NCI-H1417 treated with DMSO at 0.1 percent for 48 hours (cell line): ENCODE measurements at places on chromosomes 5 and 9.
A peak's percentile ranks its signal among the peaks of the same experiment; 100 is the strongest.

DNA sequence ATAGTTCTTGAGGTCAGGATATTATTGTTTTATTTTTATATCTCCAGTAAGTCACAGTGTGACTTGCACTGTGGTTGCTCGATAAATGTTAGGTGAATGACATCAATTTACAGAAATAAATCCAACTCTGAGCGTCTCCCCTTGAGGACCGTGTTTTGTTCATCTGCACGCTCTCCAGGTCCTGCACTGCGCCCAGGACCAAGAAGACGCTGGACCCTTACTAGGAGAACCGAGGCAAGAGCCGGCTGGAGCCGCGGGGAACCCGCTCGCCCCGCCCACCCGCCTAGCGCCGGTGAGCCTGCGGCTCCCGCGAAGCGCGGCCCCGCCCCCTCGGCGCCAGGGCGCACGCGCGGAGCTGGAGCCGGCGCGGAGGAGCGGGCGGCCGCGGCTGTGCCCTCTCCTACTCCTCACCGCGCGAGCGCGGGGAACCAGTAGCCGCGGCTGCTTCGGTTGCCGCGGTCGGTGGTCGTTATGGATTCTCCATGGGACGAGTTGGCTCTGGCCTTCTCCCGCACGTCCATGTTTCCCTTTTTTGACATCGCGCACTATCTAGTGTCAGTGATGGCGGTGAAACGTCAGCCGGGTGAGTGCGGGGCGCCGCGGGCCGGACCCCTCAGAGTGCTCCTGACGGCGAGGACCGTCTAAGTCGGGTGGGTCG lies at the start of gene TMEM38B:
Gene TMEM38B (plus strand): TSS at position 352 of the 658 bp plus-strand sequence. CDS start 120 bp downstream, at position 472.
- peak; percentile 32 for DNase-seq

DNA sequence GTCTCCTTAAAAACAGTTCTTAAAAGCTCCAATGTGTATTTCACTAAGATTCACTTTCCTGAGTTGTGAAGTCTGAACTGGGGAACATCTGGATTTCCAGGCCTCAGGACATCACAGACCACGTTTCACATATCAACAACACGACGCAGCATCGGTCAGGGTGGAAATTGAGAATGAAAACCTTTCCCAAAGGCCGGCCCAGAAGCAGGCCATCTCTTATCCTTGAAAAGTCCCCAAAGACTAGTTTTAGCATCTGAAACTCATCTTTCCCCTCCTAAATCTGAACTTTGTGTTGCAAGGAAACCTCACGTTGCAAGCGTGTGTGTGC lies 96.4 kb upstream of the COL5A1 start:
- DNase-seq, result no peak

GRCh38 chr5:142219146-142219545 lies 105.7 kb downstream of the SPRY4 start:
- no peak for DNase-seq

GRCh38 chr9:22332202-22332601 lies 114.4 kb upstream of the DMRTA1 start:
- no peak for DNase-seq

GRCh38 chr9:114968671-114969070 lies 38.3 kb upstream of the TNFSF8 start:
- DNase-seq, result no peak

DNA sequence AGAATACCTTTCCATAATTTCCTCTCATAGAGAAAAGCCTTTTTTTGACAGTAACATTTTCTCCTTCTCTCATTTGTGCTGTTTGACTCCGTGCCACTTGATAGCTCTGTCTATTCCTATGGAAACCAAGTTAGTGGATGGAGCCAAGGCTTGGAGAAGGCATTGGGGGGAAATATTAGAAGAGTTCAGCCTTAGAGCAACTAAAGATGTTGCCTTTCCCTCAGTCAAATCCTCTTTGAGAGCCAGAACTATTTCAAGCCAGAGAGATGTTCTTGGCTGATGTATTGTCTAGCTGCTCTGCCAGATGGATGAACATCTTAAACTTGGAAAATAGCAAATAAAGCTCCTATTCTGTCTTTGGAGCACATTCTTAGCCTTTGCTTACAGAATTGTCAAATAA lies 112.4 kb downstream of the INVS start:
- no peak for DNase-seq
